Panc1 (cell line): ENCODE measurements at places on chromosomes 11 and 22.

- DNase-seq: no peak
- H3K27ac ChIP-seq: peak overlapping the region; percentile 94
- H3K36me3 ChIP-seq: no peaks in the 10 kb centered on the region
These were observed 64.3 kb downstream of the ETS1 start for GRCh38 chr11:128522943-128523518.

DNA sequence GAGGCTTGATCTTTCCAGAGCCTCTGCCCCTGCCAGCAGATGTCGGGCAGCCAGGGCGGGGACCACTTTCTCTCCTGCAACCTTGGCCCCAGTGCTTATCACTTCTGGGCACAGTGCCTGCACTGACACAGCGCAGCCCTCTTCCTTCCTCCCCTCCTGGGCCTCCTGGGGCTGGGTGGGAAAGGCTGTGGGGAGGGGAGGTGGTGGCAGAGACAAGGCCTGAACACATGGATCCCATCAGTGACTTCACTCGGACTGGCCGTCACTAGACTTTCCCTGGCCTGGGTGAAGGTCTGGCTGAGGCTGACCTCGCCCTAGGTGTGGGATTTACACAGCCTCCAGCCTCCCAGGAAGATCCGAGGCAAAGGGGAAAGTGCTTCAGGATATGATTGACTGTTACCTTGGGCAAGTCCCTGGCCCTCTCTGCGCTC lies 68.1 kb downstream of the LRRC32 start:
- H3K4me3 ChIP-seq: no peak overlapping the region
- DNase-seq: no peak

GRCh38 chr22:25419247-25420113 lies 145.0 kb upstream of the GRK3 start:
- H3K4me3 ChIP-seq: no peak overlapping the region
- no peaks in the 10 kb centered on the region for H3K4me1 ChIP-seq
- no peak for DNase-seq
- H3K36me3 ChIP-seq: no peaks in the 10 kb centered on the region
- no peaks in the 10 kb centered on the region for H3K27me3 ChIP-seq

- H3K27me3 ChIP-seq: no peaks in the 10 kb centered on the region
- no peak for DNase-seq
- peaks cover 93% of the 10 kb centered on the region for H3K4me1 ChIP-seq
- H3K36me3 ChIP-seq: no peaks in the 10 kb centered on the region
- peak overlapping the region; percentile 96 for H3K27ac ChIP-seq
- H3K4me3 ChIP-seq: no peak overlapping the region
These were observed 74.8 kb downstream of the ETS1 start for GRCh38 chr11:128512474-128512996.

GRCh38 chr11:80054582-80055165 lies 613.8 kb upstream of the TENM4 start:
- no peak for DNase-seq
- no peak overlapping the region for H3K4me3 ChIP-seq
- H3K27me3 ChIP-seq: no peaks in the 10 kb centered on the region
- H3K36me3 ChIP-seq: no peaks in the 10 kb centered on the region

GRCh38 chr22:37082251-37082873 lies 27.2 kb downstream of the TMPRSS6 start:
- no peaks in the 10 kb centered on the region for H3K27me3 ChIP-seq
- H3K4me3 ChIP-seq: no peak overlapping the region
- no peaks in the 10 kb centered on the region for H3K4me1 ChIP-seq
- DNase-seq: no peak
- H3K36me3 ChIP-seq: no peaks in the 10 kb centered on the region

GRCh38 chr22:37492428-37493344 lies 6.5 kb upstream of the MFNG start:
- peaks cover 24% of the 10 kb centered on the region for H3K4me1 ChIP-seq
- peak overlapping the region; percentile 34; the same call in 1 of the 2 replicates for H3K27ac ChIP-seq
- H3K4me3 ChIP-seq: no peak overlapping the region
- H3K36me3 ChIP-seq: no peaks in the 10 kb centered on the region

GRCh38 chr11:128728767-128729587 lies 35.1 kb downstream of the FLI1 start:
- DNase-seq: no peak
- H3K4me3 ChIP-seq: no peak overlapping the region
- no peaks in the 10 kb centered on the region; the same call in 1 of the 2 replicates for H3K27me3 ChIP-seq
- H3K27ac ChIP-seq: no peak overlapping the region

- no peak overlapping the region for H3K27ac ChIP-seq
- H3K27me3 ChIP-seq: no peaks in the 10 kb centered on the region
- DNase-seq: no peak
- no peaks in the 10 kb centered on the region for H3K36me3 ChIP-seq
- H3K4me3 ChIP-seq: no peak overlapping the region
- no peaks in the 10 kb centered on the region for H3K4me1 ChIP-seq
These were observed 137.7 kb downstream of the MN1 start for GRCh38 chr22:27663812-27664211.

DNA sequence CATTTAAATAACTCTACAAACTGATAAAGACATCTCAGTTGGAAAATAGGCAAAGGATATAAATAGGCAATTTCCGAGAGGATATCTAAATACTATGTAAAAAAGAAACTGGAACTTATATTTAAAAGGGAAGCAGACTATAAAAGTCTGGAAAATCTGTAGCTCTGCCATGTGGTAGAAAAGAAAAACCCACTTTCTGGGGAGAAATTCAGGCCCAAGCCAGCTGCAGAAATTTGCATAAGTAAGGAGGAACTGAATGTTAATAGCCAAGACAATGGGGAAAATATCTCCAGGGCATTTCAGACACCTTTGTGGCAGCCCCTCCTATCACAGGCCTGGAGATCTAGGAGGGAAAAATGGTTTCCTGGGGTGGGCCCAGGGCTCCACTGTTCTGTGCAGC lies 97.8 kb upstream of the ZBED5 start:
- no peaks in the 10 kb centered on the region for H3K27me3 ChIP-seq
- H3K27ac ChIP-seq: no peak overlapping the region
- H3K4me3 ChIP-seq: no peak overlapping the region
- DNase-seq: no peak
- no peaks in the 10 kb centered on the region for H3K4me1 ChIP-seq
